ENCODE measurements at places on chromosomes 2 and 18.

- no peak for DNase-seq
These were observed 62.3 kb downstream of the ROCK1 start for GRCh38 chr18:21049306-21049705.

DNA sequence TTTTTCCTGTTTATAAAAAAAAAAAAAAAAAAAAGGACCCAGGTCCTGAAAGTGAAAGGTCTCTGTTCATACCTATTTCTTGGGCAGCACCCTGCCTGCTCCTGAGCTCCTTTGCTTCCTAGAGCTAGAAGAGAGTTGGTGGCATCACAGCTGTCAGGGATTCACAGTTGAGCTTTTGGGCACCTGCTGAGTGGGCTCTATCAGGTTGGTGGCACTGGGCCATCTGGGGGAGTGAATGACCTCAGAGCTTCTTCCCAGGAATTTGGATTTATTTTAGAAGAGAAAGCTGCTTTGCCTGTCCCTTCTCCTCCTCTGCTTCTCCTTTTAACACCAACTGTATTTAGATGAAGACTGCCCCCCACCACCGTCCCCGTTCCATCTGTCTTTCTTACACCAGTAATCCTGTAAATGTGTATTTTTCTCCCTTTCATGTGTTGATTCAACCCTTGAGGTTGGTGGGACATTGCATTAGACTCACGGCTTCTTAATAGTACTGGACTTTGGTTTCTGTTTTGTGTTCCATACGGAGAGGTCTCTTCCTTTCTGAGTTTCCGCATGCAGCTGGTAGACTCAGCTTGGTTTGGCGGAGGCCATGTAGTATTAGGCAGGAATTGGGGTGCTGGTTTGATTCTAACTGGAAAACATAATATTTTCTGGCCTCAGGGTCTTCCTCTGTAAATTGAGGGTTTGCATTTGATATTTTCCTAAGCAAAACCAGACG, 7.6 kb upstream of the MGAT5 start:
- no peak for DNase-seq

- DNase-seq = no peak
These were observed 34.8 kb downstream of the MYO3B start for GRCh38 chr2:170212625-170213280.

- no peak for DNase-seq
These were observed 81.0 kb downstream of the TPO start for GRCh38 chr2:1494257-1494656.

GRCh38 chr2:128269063-128269989, 49.3 kb downstream of the HS6ST1 start:
- no peak for DNase-seq

- DNase-seq = no peak
These were observed 312.7 kb downstream of the TCF4 start for GRCh38 chr18:55275039-55275901.

- DNase-seq = no peak
These were observed 5.9 kb upstream of the ATP5MC3 start for GRCh38 chr2:175187378-175187777.

DNA sequence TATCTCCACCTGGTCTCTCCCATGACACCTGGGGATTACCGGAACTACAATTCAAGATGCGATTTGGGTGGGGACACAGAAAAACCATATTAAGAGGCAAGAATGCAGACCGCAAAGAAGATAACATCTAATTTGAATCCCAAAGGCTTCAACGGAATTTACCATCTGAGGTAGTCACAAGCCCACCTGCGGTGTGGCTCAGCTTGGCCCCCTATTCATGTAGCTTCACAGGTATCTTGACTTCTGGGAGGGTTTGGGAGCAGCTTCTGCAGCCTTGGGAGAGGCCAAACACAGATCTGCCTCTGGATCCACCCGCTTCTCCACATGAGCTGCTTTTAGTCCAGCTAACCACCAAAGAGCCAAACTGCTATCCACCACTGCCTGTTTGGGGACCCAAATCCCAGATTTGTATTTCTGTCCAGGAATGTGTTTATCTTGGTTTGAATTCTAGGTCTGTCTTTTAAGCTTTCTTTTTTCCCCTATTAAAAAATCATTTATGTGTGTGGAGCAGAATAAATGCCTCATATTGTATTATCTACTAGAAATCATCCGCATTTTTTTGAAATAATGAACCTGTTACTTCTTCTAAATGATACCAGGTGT, 247.6 kb downstream of the DLGAP1 start:
- no peak for DNase-seq

GRCh38 chr2:58047373-58047935, 848 bp downstream of the VRK2 start:
- DNase-seq = no peak

DNA sequence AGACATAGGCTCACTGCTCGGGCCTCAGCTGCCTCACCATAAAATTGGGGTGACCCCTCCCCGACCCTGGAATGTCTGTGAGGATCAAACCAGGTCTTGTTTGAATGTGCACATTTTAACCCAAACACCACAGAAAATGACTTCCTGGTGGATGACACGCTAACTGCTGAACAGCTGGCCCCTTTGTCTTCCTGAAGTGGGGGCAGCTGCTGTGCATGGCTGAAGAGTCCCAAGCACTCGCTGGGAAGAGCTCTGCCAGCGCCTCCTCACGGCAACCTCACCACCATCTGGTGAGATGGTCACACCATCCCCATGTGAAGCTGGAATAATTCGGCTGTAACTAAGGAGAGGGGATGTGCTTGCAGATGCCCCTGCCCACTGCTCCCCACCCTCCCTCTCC, 34.0 kb downstream of the AQP12A start:
- DNase-seq = no peak

DNA sequence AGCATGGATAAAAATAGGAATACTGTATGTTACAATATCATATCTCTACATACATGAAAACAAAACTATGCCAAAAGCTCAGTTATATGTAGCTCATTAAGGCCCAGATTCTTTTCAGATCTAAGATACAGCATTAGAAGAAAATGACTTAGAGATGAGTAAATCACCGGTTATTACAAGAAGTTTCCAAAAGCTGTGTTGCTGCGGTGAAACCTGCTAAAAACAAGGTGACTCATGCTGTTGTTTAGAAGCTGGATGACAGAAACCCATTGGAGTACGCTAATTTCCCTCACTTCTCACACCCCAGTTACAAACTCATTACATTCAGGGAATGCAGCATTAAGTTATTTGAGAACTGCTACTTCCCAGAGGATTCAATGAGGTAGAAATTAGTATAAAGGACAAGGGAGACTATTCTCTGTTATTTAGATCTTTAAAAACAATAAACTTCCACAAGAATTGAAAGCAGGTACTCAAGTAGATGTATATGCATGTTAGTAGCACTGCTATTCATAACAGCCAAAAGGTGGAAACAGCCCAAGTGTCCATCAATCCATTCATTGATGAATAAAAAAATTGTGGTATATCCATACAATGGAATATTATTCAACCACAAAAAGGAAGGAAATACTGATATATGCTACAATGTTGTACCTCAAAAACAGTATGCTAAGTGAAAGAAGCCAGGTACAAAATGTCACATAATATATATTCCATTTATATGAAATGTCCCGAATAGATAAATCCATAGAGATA, 32.6 kb downstream of the RBKS start:
- DNase-seq = no peak

- no peak for DNase-seq
These were observed 187.1 kb upstream of the HAAO start for GRCh38 chr2:42979416-42979869.

GRCh38 chr2:237860273-237860935, 981 bp downstream of the RAMP1 start:
- DNase-seq = no peak

GRCh38 chr2:82344670-82345069, 2040.1 kb upstream of the LRRTM1 start:
- no peak for DNase-seq

DNA sequence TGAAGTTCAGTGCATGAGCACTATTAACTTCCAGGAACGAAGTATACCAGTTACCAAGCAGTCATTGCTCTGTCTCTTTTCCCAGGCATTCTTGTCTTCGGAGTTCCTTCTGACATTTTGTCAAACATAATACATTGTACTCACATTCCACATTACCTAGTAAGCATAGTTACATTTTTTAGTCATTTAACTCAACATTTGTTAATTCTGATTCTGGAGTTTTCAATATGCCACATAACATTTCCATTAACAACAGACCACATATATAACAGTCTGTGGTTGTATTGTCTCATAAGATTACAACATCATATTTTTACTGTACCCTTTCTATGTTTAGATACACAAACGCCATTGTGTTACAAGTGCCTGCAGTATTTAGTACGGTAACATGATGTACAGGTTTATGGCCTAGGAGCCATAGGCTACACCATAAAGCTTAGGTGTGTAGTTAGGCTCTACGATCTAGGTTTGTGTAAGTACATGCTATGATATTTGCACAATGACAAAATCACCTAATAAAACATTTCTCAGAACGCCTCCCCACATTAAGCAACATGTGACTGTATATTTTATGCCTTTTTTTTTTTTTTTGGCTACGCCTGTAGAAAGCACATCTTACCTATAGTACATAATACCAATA, 187.1 kb downstream of the DYM start:
- no peak for DNase-seq

DNA sequence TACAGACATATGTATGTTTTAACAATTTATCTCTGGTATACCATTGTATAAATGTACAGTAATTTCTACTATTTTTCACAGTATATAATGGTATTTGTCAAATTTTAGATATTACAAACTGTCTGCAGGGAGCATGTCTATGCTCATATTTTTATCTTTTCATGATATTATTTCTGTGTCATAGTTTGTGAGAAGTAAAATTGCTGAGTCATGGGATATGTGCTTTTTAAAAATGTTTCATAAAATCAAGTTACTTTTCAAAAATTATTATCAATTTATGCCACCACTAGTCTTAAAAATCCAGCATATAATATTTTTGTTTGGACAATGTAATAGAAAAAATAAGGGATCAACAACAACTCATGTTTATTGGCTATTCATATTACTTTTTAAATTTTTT, 9.1 kb upstream of the ZNF804A start:
- no peak for DNase-seq

DNA sequence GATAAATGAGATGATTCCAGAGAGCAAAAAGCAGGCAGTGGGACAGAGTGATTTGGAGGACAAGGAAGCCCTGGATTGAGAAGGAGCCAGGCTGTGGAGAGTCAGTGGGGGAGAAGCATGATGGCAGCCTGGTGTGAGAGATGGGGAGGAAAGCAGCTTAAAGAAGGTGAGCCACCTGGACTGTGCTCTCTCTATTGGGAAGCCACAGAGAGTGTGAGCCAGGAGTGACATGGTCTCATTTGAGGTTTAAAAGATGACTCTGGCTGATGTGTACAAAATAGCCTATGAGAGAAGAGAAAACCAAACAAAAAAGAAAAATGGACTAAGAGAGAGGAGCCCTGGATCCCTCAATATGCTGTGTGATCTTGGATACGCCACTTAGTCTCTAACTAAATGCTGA, 12.9 kb upstream of the EPAS1 start:
- no peak for DNase-seq

DNA sequence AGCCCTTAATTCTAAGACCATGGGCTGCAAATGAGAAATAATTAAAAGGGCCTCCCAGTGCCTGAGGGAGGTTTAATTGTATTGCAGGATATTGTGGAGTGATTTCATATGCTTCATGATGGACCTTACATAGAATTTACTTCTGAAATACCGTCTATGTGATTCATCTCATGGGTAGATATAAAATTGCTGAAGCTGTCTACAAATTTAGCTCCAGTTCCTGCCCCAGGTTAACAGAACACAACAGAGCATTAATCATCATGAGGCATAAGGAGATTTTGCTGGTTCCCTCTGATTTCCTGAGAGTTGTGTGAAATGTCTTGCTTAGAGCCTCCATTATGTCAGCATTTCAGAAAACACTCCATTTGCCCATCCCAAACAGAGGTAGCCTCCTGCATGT, 770 bp downstream of the UPP2 start:
- no peak for DNase-seq

- no peak for DNase-seq
These were observed 234.7 kb downstream of the HRH4 start for GRCh38 chr18:24695168-24695567.

- no peak for DNase-seq
These were observed 40.6 kb upstream of the TWSG1 start for GRCh38 chr18:9293948-9294347.

GRCh38 chr2:38789691-38790090, 11.7 kb downstream of the GEMIN6 start:
- DNase-seq = no peak

GRCh38 chr2:217282531-217282930, 422.7 kb upstream of the TNP1 start:
- no peak for DNase-seq

- DNase-seq = no peak
These were observed 141.3 kb downstream of the PXDN start for GRCh38 chr2:1603059-1603458.

- DNase-seq = no peak
These were observed 143.0 kb upstream of the EPC2 start for GRCh38 chr2:148501545-148501944.

- DNase-seq = no peak
These were observed 365.2 kb downstream of the AKAIN1 start for GRCh38 chr18:4831791-4832375.

DNA sequence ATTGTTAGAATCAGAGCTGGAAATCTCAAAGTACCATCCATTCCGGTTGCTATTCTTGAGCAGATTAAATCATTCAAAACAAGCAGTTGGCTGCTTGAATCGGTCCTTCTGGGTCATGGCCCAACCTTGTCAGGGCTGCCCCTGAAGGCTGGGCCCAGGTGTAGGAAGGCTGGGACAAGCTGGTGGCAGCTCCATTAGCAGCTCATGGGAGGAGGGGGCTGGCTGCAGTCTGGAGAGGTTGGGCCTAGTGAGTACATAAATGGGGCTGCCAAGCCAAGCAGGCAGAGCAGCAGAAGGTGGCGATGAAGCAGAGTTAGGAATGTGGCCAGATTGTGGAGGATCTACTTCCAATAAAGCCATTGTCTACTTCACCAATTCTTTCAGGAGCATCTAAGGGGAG, 81.4 kb downstream of the ADCYAP1 start:
- no peak for DNase-seq

- DNase-seq = no peak
These were observed 84.8 kb downstream of the SETBP1 start for GRCh38 chr18:44765456-44765855.

DNA sequence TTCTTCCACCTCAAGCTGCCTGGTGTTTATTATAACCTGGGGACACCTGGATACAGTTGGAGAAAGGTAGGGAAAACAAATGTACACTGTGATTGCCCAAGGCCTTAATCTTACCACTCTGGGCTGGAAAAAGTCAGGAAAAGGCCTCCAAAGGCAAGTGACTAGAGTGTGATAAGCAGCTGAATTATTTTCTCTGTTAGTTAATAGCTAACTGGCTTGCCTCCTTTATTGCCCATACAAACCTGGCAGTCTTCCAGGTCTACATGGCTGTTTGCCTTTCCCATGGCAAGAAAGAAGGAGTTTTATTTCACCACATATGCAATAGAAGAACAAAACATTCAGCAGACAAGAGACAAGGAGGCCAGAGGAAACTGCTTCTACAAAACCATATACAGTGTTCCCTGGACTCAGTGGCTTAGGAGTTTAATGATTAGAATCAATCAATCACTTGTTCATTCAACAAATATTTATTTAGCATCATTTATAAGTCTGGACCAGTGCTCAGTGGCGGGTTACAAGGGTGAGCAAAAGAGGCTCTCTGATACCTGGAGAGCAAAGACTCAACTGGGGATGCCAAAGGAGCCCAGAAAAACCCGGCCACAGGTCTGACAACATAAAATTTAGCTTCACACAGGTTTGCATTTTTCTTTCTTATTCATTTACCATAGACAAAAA, 27.5 kb upstream of the SUCLG1 start:
- no peak for DNase-seq

GRCh38 chr2:231423176-231423575, 27.7 kb downstream of the B3GNT7 start:
- DNase-seq = no peak
